ENCODE measurements at places on chromosomes 11 and 22.
A peak's percentile ranks its signal among the peaks of the same experiment; 100 is the strongest.

- DNase-seq = no peak
Measured at GRCh38 chr11:68695531-68695930, 11.2 kb downstream of the GAL start.

GRCh38 chr11:124202951-124203350 is 19.8 kb downstream of the OR10D3 start:
- no peak for DNase-seq

GRCh38 chr11:15918212-15918611 is 438.1 kb downstream of the SOX6 start:
- no peak for DNase-seq

DNA sequence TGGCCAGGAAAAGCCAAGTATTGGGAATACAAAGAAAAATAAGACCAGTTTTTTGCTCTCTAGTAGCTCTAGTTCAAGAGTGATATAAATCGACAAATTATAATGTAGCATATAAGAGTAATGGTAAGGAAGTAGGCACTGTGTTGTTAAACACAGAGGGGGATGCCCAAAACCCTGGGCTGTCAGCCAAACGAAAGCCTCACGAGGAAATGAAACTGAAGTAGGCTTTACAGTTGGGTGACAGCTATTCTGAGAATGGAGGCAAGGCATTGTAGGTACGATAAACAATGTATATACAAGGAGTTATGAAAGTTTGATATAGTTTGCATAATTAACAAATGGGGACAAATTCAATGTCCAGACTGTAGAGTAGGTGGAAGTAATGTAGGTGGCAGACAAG is 176.4 kb downstream of the FAM181B start:
- DNase-seq = no peak

DNA sequence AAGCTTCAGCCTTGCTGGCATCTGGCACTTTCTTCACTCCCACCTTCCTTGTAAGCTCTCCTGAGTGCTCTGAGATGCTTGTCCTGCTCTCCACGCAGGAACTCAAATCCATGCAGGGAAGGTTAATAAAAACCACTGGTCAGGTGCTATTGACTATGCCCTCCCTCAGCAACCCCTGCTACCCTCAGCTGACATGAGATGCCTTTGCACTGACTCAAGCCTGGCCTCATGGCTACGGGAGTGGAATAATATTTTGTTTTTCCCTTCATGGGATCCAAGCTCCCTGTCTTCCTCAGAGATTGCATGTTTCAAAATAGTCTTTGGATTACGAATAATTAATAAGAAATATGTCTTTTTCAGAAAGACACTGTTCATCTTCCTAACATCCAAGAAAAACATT is 31.7 kb upstream of the ABCC8 start:
- no peak for DNase-seq

DNA sequence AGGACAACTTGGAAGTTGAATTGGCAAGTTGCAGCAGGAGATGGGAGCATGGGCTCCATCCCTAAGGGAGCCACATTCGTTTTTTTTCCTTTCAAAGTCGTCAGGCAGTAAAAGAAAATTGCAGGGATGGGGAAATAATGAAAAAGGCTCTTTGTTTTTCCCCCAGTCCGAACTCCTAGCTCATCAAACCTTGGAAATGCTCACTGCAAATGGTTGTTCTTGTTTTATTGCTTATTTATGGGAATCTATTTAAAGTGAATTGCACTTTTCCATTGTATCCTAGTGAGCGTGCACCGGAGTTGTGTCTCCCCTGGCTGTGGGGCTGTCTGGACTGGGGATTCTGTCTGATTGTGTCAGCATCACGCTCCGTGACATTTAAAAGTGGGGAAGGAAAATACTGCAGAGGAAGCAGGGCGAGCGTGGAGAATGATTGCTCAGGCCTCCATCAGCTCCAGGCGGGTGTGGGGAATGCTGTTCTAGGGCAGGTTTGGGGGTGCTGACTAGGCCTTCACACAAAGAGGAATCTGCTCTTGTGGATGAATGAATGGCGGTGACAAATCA is 306.4 kb downstream of the KIRREL3 start:
- no peak for DNase-seq

GRCh38 chr11:43418197-43418596 is 59.5 kb downstream of the TTC17 start:
- no peak for DNase-seq

DNA sequence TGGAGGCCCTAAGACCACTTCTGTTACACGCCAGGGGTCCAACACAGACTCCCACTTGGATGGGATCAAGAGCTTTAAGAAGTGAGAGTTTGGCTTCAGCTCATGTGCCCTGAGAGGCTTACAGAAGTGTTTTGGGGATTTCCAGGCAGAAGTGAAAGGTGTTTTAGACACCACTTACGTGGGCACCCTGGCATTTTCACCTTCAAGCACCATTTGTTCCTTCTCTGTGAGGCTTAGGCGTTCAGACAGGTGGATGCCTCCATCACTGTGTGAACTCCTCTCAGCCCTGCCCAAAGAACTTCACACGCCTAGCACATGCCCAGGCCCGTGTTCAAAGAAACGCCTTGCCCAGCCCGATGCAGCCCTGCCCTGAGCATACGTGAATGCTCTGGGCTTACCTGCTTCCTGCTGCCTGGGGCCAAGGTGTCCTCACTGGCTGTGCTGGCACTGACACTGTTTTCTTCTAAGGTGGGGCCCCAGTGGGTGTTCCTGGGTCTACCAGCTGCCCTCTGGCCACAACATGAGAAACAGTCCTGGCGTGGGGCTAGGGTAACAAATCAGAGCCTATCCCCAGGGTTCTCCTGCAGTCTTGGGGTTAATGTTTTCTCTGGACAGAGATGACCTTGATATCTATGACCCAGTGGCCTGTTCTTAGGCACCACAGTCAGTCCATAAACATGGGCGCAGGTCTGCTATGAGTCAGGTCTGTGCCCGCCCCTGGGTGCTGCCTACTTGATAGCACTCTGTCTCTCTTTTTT is 34.0 kb downstream of the AMPD3 start:
- no peak for DNase-seq

GRCh38 chr11:86167499-86168164 is 76.9 kb upstream of the EED start:
- DNase-seq = no peak

DNA sequence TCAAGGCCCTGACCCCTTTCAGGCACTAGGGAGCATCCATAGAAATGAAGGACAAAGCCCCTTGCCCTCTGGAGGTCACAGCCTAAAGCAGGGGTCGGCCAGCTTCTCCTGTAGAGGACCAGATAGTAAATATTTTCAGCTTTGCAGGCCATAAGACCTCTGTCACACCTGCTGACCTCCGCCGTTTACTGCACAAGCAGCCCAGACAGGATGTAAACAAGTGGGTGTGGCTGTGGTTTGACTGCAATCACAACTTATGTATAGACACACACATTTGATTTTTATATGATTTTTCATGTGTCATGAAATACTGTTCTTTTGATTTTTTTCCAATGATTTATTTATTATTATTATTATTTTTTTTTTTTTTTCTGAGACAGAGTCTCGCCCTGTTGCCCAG is 34.3 kb downstream of the KIAA1671 start:
- DNase-seq = no peak

- no peak for DNase-seq
Measured at GRCh38 chr22:41621911-41622179, 750 bp downstream of the XRCC6 start.

GRCh38 chr11:119615003-119615881 is 113.8 kb downstream of the NECTIN1 start:
- peak; percentile 51 for DNase-seq

- DNase-seq = no peak
Measured at GRCh38 chr11:102187416-102188151, 77.3 kb downstream of the YAP1 start.

- no peak for DNase-seq
Measured at GRCh38 chr11:128927683-128928336, 14.9 kb downstream of the TP53AIP1 start.

GRCh38 chr11:34337016-34337415 is 20.8 kb downstream of the ABTB2 start:
- DNase-seq = peak; percentile 35

DNA sequence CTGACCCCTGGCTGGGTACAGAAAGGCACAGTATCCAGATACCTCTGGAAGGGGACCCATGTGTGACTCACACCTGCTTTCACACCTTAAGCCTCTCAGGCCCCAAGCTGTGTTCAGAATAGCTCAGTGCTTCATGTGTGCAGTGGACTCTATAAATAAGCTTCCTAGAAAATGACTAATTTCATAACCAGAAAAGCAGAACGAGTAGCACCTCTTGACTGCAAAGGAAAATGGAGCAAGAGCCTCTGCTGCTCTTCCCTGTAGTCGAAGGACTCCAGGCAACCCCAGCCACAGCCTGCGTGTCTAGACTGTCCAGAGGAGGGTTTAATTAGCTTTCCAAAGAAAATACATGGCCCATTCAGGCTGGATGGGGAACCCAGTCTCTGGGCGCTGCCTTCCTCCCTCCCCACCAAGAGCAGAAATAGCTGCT is 23.1 kb downstream of the PTPN5 start:
- DNase-seq = no peak

DNA sequence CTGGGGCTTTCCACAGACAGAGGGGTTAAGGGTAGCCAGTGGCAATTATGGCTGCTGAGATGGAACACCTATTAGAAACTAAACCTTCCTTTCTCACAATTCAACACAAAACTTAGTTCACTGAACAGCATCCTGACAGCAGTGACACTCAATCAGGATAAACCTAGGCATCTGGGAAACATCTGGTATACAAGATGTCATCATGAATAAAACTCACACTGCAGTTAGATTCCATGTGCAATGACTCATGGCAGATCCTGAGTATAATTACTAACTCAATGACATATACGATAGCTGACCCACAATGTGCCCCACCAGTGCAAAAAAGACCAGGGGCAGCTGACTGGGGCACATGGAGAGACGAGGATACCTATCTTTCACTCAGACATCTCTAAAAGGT is 17.7 kb downstream of the RBFOX2 start:
- DNase-seq = no peak

DNA sequence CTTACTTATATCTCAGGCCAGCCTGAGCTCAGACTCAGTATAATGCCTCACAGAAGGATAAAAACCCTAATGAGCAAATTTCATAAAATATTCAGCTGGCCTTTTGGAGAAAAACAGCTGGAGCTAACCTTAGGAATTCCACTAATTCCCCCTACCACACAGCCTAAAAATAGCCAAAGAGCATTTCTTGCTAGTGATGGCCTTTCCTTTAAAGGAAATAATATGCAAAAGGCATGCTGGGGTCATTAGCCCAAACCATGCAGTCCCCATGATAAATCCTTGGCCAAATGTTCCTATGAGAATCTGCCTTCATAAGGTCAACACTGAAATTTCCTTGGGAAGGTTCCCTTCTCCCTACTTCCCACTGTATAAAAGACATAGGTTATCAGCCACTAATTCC is 38.2 kb downstream of the SYTL2 start:
- DNase-seq = no peak

DNA sequence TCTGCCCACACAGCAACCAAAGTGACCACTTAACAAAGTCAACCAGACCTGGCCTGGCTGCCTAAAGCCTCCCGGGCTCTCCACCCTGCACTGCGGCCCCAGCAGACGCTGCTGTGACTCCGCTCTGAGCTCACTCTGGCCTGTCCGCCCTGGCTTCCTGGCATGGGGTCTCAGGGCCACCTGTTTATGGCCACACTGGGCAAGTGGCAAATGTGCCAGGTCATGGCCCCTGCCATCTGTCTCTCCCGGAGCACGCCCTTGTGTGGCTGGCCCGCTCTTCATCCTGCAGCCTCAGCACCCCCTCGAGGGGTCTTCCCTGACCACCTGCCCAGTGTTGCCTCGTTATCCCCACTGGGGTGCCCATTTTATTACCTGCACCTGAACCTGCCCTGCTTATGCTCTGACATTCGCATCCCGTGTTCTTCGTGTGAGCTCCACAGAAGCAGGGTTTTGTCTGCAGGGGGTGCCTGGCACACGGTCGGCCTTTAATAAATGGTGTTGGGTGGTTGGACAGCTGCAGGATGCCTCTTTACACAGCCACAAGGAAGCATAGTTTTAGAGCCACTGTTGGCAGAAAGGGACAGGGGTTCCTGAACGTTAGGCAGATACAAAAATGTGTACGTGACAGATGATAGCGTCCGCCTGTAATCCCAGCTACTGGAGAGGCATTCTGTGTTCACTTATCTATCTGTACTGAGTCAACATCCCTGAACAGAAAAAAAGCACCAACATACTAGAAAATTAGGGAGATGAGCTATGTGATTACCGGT is 785.6 kb downstream of the TBC1D22A start:
- no peak for DNase-seq
